Myometrial cell (primary cell): ENCODE measurements at places on chromosomes 5 and 9. TPM values are rescaled to one million over a fixed set of nuclear protein-coding genes. Genes with fewer than 3 reads are reported as not detected.

Gene CCDC183
- under 0.01 TPM in 1 of 2 replicates, not detected in the other for total RNA-seq

Gene SLC34A3
- not detected in 2 replicates for total RNA-seq

Gene GNE
- total RNA-seq, result 30.0 and 30.8 TPM in 2 replicates

Gene NAIF1
- total RNA-seq, result 9.2 and 14.4 TPM in 2 replicates
